ENCODE measurements at places on chromosomes 4 and X. TPM values are rescaled to one million over a fixed set of nuclear protein-coding genes. Genes with fewer than 3 reads are reported as not detected.

- DNase-seq: peak; percentile 35
Observed at GRCh38 chr4:40976343-40976742, 226.6 kb downstream of the NSUN7 start.

- DNase-seq: no peak
Observed at GRCh38 chr4:17869327-17869726, 58.5 kb downstream of the NCAPG start.

- no peak for DNase-seq
Observed at GRCh38 chr4:89813197-89813596, 23.8 kb downstream of the SNCA start.

- DNase-seq: no peak
Observed at GRCh38 chr4:123230061-123230460, 166.5 kb upstream of the SPRY1 start.

DNA sequence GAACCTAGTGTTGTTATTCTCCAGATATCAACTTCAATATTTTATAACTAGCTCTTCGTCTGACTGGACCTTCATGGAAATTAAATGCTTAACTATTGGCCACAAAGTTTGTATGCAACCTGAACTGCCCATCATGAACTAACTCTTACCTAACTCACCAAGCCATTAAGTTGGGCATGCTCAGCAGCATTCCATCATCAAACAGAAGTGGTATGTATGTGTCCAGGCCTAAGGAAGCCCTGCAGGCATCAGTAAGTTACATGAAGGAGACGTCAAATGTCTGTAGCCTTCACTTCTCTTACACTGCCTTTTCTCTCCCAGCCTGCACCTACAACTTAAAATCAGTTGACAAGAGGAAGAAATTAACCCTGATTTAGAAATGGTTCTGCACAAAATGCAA lies 1639.2 kb upstream of the PABPC4L start:
- DNase-seq: no peak

DNA sequence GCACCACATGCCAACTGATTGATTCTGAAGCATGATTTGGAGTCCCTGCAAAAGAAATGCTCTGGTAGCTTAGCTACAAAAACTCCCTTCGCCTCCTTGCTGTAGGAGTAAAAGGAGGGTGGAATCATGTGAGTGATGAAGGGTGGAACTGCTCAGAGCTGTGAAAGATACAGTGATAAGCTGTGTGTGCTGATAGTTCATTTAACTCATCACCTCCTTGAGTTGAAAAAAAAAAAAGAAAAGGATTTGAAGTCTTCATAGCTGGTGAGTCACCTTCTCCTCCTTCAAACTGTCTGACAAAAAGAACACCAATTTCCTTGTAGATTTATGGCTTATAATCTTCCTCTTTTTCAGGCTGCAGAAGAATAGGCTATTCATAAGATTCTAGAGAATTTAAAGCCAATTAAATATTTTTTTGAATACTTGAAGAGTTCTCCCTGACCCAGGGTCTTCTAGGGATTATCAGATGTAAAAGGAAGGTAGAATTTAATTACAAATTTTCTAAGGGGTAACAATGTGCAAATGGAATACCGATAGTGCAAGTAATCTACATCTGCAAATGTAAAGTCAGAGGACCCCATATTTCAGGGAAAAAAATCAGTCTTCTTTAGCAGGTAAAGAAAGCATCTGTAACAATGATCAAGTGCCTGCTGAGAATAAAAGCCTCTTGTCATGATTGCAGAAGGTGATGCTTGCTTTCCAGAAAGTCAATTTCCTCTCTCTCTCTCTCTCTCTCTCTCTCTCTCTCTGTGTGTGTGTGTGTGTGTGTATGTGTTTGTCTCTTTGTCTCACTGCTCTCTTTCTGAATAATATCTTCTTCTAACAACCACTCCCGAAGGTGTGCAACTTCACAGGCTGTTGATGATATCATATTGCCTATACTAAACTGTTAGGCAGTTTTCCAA lies 208.8 kb upstream of the VEGFC start:
- DNase-seq: no peak

- DNase-seq: no peak
Observed at GRCh38 chr4:76687746-76688448, 210.0 kb downstream of the SOWAHB start.

- DNase-seq: no peak
Observed at GRCh38 chr4:187612301-187612700, 383.3 kb upstream of the ZFP42 start.

DNA sequence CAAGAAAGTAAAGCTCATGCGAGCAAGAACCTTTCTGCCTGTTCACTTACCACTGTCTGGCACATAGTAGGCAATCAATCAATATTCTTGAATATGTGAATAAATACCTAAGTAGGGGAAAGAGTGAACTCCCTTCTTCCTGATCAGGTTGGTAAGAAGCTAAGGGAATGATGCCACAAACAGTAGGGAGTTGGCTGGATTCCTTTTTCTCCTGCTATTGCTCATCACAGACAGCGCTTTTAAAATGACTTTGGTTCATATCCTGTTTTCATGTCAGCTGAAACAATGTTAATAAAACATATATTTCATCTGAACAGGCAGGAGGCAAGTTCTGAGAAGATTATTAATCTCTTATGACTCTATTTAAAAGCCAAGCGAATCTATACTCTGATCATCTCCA lies 99.2 kb downstream of the NSUN7 start:
- DNase-seq: no peak

- DNase-seq: no peak
Observed at GRCh38 chr4:173746424-173746823, 216.4 kb upstream of the HAND2 start.

DNA sequence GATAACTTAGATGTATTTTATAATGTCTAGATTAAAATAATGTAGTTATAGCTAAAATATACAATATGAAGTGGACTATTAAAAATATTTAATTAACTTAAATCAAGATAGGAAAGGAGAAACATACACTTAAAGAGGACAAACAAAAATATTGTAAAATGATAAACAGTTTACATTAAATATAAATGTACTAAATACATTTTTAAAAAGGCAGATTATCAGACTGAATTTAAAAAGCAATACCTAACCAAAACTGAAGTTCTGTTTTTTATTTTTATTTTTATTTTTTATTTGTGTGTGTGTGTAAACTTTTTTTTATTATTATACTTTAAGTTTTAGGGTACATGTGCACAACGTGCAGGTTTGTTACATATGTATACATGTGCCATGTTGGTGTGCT lies 811.6 kb upstream of the INTU start:
- no peak for DNase-seq

The TEX11 gene
- polyA plus RNA-seq: 0.05 TPM

The BEX2 gene
- polyA plus RNA-seq: 36.8 TPM

The ARL9 gene
- 1.1 TPM for polyA plus RNA-seq

The TBC1D19 gene
- 12.2 TPM for polyA plus RNA-seq

The ZFP92 gene
- 0.78 TPM for polyA plus RNA-seq

The MMAA gene
- polyA plus RNA-seq: 7.2 TPM

The SSX2 gene
- polyA plus RNA-seq: not detected

The ARMCX4 gene
- polyA plus RNA-seq: 25.7 TPM

All from right lung (tissue), 10 donors.